ENCODE measurements at places on chromosomes 16 and 17.

DNA sequence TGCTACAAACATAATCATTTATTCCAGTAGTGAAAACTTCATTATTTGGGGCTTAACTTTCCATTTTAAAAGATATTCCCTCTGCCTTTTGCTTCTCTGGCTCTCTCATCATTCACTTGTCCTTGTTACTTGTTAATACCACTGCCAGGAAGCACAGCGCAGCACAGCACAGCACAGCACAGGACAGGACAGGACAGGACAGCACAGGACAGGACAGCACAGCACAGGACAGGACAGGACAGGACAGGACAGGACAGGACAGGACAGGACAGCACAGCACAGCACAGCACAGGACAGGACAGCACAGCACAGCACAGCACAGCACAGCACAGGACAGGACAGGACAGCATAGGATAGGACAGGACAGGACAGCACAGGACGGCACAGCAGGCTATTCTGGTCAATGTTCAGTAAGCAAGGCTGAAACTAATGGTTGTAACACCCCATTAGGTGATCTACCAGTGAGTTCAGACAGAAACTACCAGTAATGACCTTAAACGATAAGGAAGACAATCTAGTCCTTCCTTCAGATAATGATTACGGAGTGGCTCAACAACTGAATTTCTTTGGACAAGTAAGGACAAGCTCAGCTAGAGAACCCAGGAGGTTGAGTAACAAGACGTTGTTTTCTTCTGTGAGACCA, 31.9 kb downstream of the COG1 start:
- DNase-seq, result no peak

- DNase-seq, result no peak
Measured at GRCh38 chr16:10206215-10206614, 24.0 kb upstream of the GRIN2A start.

DNA sequence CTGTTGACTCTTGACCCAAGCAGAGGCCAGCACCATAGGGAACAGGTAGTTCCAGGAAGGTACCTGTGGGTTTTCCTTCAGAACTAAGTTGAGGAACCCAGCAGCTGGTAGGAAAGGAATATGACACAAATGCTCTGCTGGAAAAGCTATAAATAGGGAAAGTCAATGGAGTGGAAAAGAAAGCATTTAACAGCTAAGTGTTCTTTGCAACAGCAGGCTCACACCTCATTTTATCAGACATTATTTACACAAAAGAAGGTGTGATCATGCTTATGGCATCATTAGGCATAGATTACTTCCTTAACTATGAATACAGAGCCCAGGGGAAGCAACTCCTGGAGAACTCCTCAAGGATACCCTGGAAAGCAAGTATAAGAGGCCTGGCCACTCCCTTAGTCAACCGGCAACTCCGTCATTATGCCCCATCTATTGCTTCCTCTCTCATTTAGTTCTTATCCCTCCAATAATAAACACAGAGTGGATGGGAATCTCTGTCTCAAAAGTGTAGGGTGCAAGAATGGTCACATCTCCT, 128.1 kb downstream of the HS3ST2 start:
- no peak for DNase-seq

DNA sequence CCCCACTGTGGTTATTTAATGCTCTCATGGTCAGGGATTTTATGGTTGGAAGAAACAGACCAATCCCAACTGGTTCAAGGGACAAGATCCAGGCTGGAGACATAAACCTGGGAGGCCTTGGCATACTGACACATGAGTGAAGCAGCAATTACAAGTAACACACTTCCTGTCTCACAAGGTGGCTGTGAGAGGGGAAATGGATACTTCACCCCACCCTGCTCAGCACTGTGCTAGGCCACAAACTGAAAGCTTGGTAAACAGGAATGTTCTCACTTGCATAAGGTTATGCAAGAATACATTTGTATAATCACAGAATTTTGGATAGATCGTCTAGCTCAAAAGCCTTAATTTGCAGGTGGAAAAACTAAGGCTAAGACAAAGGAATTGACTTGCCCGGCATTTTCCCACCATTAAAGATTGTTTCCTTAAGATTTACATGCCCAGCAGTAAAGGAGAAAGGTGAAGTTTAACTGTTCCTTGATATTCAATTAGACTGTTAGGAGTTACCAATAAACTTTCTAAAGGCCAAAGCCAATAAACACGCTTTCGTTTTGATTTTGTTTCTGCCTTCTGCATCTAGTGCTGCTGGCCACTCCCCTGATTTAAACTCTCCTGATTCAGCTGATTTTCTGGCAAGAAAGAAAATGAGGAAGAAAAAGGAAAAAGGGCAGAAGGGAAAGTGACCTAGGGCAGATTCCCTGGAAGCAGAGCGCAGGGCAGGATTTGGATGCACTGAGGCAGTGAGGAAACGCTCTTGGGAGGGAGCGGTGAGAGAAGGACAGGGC, 215.6 kb upstream of the CDH5 start:
- no peak for DNase-seq

Data from CD4-positive, alpha-beta T cell treated with Interleukin-15 for 1 hour (primary cell).